NCI-H187 (cell line): ENCODE measurements at places on chromosomes 6 and 20.

DNA sequence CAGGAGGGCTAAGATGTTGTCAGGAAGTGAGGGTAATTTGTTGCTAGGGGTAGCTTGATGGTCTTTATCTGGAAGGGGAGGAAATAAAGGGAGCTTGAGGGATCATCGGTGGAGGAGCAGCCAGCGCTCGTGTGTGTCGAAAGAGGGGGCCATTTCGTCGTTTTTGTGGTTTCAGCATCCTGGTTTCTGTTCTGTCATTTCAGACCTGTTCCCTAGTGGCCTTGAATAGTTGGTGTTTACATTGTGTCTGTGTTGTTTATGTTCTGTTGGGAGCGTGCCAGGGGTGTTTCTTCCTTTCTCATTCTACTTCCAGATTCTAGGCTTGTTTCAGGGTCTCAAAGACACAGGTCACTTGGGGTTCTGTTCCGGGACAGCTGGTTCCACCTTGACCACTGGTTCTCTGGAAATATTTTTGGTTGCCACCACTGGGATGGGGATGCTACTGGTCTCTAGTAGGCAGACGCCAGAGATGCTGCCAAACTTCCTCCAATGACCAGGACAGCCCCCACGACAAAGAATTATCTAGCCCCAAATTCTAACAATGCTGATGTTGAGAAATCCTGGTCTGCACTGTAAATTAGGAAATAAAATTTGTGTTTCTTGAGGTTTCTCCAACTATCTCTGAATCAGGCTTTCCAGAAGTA, 113.9 kb upstream of the NAA20 start:
- DNase-seq = no peak

- DNase-seq = no peak
Measured at GRCh38 chr6:82902290-82902689, 163.4 kb downstream of the UBE3D start.

GRCh38 chr6:157537556-157537955, 156.6 kb downstream of the ZDHHC14 start:
- no peak for DNase-seq

- DNase-seq = no peak
Measured at GRCh38 chr6:163842467-163842866, 427.9 kb downstream of the QKI start.

DNA sequence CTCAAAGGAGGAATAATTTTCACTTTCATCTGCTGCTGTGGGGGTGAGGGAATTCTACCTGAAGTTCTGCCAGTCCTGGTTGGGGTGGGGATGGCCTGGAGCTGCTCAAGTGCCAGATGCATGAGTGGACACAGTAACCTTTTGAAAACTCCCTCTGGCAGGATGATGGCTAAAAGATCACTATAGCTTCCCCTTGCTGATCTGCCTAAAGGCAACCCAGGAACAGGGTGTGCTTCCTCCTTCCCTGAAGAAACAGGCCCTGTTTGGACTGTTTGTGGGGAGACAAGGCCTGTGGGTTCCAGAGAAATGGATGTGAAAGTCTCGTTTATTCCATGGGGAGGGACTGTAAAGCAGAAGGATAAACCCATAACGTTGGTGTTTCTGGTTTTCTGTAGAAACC, 176.9 kb downstream of the DTNBP1 start:
- DNase-seq = no peak
